Osteocyte (in vitro differentiated cells): ENCODE measurements at places on chromosomes 1 and 21.

GRCh38 chr1:209433649-209434031 lies 149.9 kb upstream of the CAMK1G start:
- DNase-seq, result no peak

DNA sequence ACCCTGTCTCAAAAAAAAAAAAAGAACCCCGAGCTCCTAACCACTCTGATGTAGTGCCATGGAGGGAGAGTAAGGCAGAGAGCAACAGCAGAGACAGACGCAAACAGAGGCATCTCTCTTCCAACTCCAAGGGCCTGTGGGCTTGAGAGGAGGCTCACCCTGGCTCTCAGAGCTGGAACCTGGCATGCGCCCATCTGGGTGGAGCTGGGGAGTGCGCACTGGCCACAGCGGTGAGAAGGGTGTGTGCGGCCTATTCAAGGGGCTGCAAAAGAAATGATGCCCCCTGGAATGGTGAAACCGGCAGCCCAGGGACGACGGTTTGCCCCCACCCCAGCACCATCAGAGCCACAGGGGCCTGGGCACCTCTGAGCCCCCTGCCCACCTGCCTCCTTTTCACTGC lies 17.6 kb downstream of the COL8A2 start:
- DNase-seq, result no peak

- peak; percentile 95 for DNase-seq
Measured at GRCh38 chr1:157090196-157090647, 9.4 kb downstream of the ETV3L start.

GRCh38 chr1:71647513-71648300 lies 566.9 kb upstream of the ZRANB2 start:
- DNase-seq, result no peak

- no peak for DNase-seq
Measured at GRCh38 chr1:187842406-187843165, 1013.8 kb downstream of the PLA2G4A start.

- DNase-seq, result no peak
Measured at GRCh38 chr1:117592155-117592554, 13.7 kb upstream of the TENT5C start.

GRCh38 chr1:1755426-1755825 lies 22.8 kb downstream of the NADK start:
- no peak for DNase-seq

- no peak for DNase-seq
Measured at GRCh38 chr21:14491269-14491681, 54.8 kb downstream of the SAMSN1 start.

DNA sequence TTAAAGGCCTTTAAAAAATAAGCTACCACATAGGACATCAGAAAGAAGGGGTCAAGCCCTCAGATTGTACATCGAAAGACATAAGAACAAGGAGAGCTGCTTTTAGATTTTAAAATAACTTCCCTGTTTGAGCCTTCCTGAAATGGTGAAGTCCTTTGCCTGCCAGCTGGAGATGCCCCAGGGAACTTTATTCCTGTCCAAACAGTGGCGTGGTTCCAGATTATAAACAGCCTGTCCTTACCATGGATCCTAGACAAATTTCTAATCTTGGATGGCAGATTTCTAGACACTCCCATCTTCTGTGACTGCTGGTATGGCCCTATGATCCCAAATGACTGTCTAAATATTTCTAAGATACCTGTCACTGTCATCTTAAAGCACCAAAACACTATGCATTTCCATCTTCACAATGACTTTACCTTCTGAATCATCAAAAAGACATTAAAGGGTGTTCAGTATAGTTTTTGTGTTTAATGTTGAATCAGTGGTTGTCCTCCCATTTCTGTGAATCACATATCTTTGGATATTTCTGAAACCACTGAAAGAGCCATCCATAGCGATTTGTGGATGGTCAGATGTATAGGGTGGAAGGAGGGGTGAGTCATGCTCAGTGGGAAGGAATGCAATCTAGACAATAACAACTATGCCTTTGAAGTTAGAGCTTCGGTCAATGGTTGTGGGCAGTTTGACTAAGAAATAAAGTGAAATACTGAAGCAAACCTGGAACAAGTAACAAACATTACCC lies 23.2 kb downstream of the ILDR2 start:
- DNase-seq, result no peak

DNA sequence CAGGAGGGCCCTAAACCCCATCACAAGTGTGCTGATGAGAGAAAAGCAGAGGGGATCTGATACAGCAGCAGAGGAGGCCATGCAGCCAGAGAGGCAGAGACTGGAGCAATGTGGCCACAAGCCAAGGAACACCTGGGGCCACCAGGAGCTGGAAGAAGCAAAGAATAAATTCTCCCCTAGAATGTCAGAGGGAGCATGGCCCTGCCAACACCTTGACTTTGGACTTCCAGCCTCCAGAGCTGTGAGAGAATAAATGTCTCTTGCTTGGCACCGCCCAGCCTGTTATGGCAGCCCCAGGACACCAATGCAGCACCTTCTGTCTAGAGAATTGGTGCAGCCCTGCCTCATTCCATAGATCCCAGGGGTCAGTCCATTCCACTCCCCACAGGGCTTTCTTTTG lies 25.3 kb downstream of the UBASH3A start:
- no peak for DNase-seq

DNA sequence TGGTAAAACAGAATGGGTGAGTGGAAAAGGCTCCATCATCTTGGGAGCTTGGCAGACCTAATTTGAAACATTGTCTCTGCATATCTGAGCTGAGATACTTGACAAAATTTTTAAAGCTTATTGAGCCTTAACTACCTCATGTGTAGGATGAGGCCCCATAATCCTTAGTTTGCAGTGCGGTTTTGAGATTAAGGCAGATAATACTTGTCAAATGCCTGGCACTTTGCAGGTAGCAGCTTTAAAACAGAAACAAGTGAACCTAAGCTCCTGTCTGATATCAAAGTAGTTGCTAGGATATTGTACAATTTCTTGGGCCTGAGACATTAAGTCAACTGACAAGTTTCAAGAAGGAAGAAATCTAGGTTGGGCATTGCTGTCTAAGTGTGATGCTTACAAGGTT lies 65.3 kb downstream of the TBX19 start:
- no peak for DNase-seq

DNA sequence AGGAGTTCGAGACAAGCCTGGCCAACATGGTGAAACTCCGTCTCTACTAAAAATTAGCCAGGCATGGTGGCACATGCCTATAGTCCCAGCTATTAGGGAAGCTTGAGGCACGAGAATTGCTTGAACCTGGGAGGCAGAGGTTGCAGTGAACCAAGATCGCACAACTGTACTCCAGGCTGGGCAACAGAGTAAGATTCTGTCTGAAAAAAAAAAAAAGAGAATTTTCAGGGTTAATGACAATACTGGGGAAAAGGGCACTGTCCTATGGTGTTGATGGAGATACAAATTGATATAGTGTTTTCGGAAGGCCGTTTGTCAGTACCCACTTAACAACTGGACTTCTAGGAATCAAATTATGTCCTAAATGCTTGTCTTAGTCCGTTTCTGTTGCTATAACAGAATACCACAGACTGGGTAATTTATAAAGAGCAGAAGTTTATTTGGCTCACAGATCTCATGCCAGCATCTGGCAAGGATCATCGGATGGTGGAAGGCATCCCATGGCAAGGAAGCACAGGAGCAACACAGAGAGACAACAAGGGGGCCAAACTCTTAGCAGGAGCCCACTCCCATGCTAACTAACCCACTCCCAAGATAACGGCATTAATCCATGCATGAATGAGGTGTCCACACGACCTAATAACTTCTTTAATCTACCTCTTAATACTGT lies 41.3 kb downstream of the ZBTB8A start:
- DNase-seq, result no peak

- no peak for DNase-seq
Measured at GRCh38 chr1:1900883-1901640, 10.2 kb upstream of the GNB1 start.

DNA sequence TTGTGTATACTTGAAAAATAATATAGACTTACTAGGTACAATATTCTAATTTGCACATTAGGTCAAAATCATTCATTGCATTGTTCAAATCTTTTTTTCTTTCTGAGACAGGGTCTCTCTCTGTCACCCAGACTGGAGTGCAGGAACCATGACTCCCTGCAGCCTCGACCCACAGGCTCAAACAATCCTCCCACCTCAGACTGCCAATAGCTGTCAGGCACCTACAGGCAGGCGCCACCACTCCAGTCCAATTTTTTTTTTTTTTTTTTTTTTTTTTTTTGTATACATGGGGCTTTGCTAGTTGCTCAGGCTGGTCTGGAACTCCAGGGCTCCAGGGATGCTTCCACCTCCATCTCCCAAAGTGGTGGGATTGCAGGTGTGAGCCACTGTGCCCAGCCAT lies 656.9 kb downstream of the KCNT2 start:
- no peak for DNase-seq

DNA sequence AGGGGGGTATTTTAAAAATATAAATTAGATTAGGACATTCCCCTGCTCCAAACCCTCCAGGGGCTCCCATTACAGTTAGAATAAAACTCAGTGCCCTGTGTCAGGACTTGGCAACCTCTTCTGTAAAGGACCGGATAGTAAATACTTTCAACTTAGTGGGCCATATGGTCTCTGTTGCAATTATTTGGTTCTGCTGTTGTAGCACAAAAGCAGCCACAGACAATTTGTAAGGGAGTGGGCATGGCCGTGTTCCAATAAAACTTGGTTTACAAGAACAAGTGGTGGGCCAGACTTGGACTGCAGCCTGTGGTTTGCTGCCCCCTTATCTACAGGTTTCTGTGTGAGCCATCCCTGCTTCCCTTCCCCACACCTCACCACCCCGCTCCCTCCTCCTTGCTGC lies 92.0 kb downstream of the ACTL8 start:
- no peak for DNase-seq

DNA sequence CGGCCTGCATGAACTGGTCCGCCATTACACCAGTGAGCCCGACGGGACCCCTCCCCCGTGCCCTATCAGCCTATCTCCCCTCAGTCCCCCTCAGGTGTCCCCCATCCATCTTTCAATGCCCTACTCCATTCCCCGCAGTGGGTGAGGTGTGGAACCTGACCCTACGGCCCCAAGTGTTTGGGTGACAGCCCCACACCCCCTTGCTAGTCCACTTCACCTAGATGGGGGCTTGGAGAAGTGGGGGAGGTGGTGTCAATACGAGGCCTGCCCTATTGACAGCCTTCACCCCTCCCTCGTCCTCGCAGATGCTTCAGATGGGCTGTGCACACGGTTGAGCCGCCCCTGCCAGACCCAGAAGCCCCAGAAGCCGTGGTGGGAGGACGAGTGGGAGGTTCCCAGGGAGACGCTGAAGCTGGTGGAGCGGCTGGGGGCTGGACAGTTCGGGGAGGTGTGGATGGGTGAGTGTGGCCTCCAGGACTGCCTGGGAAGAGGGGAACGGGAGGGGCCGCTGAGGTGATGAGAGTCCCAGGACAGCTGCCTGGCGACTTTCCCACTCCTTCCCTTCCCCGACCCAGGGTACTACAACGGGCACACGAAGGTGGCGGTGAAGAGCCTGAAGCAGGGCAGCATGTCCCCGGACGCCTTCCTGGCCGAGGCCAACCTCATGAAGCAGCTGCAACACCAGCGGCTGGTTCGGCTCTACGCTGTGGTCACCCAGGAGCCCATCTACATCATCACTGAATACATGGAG lies 15.7 kb upstream of the HDAC1 start:
- DNase-seq, result no peak

DNA sequence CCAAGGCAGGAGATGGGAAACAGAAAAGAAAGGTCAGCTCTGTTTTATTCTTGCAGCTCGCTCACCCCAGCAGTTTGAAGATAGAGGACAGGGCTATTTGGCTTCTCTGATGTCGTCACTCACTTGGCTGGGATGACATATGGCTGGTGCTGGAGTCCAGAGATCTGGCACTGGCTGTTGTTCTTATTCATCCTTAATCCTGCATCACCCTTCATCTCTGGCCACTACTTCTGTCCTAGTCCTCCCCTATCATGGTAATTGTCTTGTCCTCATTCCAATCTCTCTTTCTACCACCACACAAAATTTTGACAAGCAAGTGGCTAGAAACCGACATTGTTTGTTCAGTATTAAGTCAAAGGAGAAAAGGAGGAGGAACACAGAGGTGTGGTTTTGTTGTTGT lies 103.8 kb upstream of the PDE4B start:
- no peak for DNase-seq

DNA sequence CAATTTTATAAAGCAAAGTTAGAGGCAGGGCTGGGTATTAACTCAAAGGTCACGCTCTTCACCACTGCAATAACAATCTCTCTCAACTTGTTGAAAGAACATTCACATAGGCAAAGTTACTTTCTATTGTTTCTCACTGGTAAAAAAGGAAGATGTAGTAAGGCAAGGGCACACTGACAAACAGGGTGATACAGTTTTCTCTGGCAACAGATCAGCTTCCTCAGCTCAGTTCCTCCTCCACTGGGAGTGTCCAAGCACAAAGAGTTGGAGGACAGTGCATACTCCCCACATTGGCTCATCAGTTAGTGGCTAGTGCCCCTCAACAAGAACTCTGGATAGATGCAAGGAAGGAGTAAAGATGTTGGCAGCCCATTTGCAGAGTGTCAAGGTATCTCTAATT lies 3.7 kb downstream of the PLPPR4 start:
- DNase-seq, result no peak

DNA sequence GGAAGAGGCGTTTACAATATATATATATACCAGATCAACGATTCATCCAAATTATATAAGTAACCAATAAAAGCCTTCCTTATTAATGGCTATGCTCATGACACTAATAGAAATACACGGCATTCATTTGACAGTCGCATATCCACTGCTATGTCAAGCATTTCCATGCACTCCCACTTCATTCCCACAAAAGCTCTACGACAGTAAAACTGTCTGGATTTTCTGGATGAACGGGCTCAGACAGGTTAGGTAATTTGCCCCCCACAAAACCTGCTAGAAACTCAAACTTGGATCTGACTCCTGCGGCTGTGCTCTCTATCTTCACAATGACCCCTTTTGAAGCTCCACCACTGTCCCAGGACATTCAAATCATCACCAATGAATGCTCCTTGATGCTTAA lies 11.4 kb downstream of the DNAJC11 start:
- no peak for DNase-seq

GRCh38 chr1:62438163-62438562 lies 1.3 kb downstream of the USP1 start:
- no peak for DNase-seq

- peak; percentile 90 for DNase-seq
Measured at GRCh38 chr21:34887725-34888568, 161.2 kb downstream of the RUNX1 start.

DNA sequence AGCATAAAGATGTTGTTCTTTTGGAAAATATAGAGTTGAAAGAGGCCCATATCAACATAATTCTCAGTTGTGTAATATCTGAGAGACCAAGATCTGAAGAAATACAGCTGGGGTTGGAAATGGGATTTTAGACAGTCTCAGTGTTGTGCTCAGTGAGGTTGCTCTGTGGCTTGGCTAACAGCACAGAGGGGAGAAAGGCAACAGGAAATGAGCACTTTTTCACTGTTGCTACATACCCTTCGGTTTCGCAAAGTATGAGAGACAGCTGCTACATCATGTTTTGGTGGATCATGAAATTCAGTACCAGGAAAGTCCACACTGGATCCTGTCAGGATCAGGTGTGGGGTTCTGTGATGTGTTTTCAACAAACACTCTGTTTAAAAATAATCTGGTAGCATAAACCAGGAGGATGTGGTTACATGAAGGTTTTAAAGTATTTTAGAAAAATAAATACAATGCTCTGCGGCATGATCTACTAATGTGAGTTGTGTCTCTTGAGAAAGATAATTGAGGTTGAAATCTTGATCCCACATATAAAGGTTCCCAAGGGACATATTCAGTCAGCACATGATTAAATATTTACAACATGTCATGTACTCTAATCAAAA lies 7.0 kb upstream of the GPR88 start:
- no peak for DNase-seq

- no peak for DNase-seq
Measured at GRCh38 chr1:20476265-20477038, 9.6 kb downstream of the CAMK2N1 start.
